Liver (tissue), 10 donors: ENCODE measurements at places on chromosomes 12 and 14.

- DNase-seq, result no peak
Measured at GRCh38 chr12:123049398-123050240, 69.1 kb downstream of the ARL6IP4 start.

GRCh38 chr14:33932576-33933345, 18.1 kb downstream of the EGLN3 start:
- no peak for DNase-seq

DNA sequence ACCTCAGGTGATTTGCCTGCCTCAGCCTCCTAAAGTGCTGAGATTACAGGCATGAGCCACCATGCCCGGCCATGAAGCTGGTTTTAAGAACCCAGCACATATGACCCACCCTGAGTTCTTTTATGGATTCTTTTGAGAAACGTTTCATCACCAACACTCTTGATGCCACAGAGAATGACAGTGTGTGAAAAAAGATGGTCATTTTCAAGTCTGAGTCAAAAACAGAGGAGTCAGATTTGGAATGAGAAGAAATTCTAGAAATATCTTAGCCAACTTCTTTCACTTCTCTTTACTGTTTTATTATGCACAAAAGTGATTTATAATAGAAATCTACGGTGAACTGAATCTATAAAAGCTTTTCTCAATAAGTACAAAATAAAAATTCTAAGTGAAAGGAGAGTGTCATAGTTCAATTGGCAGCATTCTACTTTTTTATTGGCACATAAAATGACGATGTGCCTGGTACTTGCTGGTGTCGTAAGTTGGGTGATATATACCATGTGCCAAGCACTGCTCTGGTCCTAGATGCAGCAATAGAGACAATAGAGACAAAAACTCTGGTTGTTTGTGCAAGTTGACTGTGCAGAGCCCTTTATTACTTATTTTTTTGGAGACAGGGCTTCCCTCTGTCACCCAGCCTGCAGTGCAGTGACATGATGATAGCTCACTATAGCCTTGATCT, 33.9 kb downstream of the CCDC177 start:
- no peak for DNase-seq

- DNase-seq, result no peak
Measured at GRCh38 chr12:2256915-2257314, 204.1 kb downstream of the CACNA1C start.

DNA sequence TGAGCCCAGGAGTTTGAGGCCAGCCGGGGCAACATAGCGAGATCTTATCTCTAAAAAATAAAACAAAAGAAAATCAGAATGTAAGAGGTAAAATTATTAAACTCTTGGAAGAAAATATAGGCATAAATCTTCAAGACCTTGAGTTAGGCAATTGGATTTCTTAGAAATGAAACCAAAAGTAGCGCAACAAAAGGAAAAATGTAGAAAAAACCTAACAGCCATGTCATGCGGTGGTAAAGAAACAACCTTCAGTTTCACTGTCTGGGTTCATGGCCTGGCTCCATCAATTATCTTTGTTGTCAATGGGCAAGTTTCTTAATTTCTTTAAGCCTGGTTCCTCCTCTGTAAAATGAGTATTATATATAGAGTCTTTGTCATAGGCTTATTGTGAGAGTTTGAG, 5.6 kb upstream of the GCH1 start:
- DNase-seq, result no peak

GRCh38 chr12:69684466-69684865, 14.6 kb downstream of the BEST3 start:
- no peak for DNase-seq

DNA sequence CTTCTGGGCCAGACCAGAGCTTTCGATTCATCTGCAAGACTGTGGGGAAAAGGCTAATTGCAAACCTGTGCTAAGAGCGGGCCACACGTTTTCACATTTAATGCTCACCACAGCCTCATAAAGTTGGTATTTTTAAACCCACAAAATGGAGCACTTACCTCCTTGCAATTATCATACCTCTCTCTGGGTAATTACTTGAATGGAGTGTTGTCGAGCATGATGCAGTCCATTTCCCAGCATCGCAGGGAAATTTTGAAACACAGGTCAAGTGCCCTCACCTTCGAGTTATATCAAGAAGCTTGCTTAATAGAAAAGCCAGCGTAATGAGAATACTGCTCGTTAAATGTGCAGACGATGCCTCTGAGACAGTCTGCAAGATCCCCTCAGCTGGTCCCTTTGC, 8.8 kb upstream of the IFI27L2 start:
- DNase-seq, result no peak

DNA sequence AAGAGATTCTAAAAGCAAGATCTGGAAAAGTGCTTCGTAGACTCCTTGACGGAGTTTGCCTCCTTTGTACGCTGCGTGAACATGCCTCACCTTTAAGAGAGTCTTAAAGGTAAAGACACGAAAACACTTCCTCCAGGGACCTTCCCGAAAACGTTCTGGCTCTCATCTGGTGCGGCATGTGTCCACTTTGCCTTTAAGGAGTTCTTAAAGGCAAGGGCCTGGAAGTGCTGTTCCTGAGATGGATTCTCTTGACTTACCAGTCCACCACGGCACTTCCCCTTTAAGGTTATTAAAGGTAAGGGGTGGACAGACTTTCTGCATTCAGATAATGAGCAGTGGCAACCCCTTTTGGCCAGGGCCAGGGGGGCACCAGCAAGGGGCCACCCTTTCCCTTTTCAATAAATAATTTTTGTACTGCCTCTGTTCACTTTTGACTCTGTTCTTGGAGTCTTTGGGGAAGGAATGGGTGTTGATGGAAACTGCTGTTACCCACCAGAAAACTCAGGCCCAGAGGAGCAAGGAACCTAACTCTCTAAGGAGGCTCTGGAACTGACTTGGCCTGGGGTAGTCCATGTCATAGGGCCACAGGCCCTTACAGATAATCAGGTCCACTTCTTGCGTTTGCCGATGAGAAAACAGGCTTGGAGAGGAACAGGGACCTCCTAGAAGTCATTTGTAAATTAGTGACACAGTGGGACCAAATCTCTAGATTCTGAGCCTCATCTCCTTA, 4.4 kb downstream of the REM2 start:
- DNase-seq, result no peak

- DNase-seq, result no peak
Measured at GRCh38 chr14:74085047-74085637, 386 bp downstream of the LIN52 start.

GRCh38 chr12:78916845-78917480, 52.4 kb downstream of the SYT1 start:
- no peak for DNase-seq

DNA sequence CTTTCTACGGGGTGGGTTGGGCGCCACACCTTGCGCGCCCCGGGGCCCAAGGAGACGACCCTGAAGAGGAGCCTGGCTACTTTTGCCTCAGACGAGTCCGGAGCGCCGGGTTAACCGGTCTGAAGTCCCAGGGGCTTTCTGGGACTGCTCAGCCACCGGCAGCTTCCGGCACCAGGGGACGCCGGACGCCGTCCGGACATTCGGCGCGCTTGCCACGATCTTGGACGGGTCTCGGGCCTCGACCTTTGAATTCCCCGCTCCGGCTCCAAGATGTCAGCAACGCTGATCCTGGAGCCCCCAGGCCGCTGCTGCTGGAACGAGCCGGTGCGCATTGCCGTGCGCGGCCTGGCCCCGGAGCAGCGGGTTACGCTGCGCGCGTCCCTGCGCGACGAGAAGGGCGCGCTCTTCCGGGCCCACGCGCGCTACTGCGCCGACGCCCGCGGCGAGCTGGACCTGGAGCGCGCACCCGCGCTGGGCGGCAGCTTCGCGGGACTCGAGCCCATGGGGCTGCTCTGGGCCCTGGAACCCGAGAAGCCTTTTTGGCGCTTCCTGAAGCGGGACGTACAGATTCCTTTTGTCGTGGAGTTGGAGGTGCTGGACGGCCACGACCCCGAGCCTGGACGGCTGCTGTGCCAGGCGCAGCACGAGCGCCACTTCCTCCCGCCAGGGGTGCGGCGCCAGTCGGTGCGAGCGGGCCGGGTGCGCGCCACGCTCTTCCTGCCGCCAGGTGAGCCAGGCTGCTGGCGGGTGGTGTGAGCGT, at the start of gene ACOT4:
Gene ACOT4, plus strand, starts transcription at position 184 of the 760 bp plus-strand sequence. Its CDS starts 87 bp downstream, at position 271.
- peak; percentile 38 for DNase-seq

DNA sequence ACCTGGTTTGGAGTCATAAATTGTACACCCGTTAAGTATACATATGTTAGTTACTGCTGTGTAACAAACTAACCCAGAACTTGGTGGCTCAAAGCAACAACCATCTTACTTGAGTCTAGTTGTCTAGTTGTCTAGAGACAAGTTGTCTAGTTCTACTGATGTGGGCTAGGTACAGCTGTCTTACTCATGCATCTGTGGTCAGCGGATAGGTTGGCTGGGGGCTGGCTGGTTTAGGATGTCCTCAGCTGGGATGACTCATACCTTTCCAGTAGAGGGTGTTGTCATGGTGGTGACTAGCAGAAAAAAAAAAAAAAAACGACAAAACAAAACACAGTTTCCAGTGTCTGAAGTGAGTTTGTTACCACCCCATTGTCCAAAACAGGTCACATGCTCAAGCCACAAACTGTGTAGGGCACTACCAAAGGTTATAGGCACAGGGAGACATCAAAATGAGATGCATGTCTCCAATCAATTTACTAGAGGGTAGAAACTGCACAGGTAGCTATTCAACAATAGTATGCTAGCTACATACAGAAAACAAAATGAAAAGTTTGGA, 680.3 kb downstream of the MED13L start:
- DNase-seq, result no peak

- DNase-seq, result no peak
Measured at GRCh38 chr12:70186436-70186835, 56.8 kb upstream of the CNOT2 start.

- DNase-seq, result no peak
Measured at GRCh38 chr12:100156731-100157426, 14.2 kb upstream of the BLTP3B start.

DNA sequence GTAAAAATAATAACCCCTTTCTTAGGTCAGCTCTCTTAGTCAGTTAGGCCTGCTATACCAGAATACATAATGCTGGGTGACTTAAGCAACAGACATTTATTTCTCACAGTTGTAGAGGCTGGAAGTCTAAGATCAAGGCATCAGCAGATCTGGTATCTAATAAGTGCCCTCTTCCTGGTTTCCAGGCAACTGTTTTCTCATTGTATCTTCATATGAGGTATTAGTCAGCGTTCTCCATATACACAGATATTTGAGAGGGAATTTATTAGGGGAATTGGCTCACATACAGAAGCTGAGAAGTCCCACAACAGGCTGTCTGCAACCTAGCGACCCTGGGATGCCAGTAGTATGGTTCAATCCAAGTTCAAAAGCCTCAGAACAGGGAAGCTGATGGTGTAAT, 896.0 kb downstream of the GALC start:
- no peak for DNase-seq

DNA sequence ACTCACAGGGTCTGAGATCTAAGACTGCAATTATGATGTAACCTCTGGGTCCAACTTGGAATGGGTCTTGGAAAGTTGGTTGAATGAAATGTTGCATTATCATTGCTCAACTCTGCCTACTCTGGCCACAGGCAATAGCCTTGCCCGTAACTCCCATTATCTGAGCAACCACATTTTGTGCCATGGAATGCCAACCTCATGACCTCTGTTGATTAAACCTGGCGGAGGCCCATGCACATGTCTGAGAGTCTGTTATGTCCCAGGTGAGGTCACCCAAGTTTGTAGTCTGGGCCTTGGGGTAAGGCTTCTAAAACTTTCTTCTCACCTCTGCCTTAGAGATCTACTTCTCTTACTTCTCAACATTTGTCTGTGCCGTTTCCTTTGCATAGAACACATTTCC, 140.9 kb downstream of the TBX5 start:
- no peak for DNase-seq

DNA sequence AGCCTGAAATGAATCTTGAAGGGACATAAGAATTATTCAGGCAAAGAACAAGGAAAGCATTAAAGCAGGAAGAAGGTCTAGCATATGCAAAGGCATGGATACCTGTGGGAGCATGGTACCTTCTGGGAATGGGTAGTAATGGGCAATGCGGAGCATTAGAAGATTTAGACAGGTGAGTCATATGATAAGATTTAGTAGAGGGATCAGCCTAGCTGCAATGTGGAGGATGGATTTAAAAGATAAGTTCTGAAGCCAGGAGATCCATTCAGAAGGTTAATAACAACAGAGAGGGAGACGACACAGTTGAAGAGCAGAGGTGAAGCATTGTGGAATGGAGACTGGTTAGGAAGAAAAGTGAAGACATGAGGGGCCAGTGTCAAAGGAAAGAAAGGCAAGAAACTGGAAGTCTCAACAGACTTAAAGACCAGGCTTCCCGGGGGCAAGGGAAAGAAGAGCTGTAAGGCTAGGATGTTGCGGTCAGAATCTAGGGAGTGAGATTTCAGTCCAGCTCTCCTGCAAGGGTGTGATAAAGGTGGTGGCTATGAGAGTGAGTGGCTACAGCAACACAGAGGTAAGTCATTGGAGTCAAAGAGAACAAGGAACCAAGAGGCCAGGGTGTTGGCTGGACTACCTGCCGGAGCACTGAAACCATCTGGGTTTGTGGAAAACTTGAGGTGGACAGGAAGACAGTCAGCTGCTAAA, 5.6 kb upstream of the STAT6 start:
- no peak for DNase-seq

- DNase-seq, result no peak
Measured at GRCh38 chr12:104604995-104605675, 148.4 kb downstream of the CHST11 start.

- DNase-seq, result no peak
Measured at GRCh38 chr14:40229676-40230075, 797.4 kb upstream of the FBXO33 start.

DNA sequence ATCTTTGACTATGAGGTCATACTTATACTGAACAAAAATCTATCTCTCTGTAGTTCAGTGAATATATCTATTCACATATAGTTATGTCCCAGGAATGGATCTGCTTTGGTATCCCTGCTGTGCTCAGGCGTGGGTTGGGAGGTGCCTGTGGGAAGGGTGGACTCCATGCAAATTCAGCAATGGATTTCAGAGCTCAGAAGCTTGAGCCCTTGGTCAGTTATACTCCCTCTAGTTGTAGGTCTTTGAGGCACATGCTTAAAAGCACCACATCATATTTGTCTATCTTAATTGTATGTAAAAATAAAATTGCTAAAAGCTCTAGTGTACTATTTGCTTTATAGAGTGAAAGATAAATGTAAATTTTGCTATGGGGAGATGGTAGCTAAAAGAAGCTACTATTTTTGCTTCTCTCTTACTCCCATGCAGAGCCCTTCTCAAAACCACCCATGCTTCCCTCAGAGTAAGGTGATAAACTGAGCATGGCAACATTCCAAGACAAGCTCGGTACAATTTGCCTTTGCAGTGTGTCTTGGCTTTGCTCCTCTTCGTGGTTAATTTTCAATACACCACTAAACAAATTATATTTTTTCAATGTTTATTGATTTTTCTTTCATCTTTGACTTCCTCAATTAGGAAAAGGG, 54.9 kb downstream of the SLC16A7 start:
- DNase-seq, result no peak

GRCh38 chr12:56602239-56602638, 27.9 kb downstream of the BAZ2A start:
- DNase-seq, result no peak

- DNase-seq, result no peak
Measured at GRCh38 chr14:71525663-71526221, 406.5 kb upstream of the RGS6 start.

DNA sequence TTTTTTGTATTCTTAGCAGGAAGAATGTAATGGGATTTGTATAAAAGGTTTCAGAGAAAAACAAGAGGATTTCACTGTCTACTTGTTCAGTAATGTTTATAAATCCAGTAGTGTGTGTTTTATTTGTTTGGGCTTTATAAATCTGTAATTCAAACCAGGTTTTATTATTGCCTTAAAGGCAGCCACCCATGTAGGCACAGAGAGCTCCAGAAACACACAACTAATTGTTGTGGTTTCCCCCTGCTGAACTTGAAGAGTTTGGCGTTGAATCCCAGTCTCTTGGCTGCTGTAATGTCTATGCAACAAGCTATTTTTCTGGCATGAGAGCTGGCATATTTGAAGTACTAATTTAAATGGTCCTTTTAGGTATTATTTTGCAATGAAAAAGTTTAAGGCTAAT, 63.4 kb upstream of the SLCO1C1 start:
- no peak for DNase-seq
